Natural killer cell treated with Interleukin-12 subunit alpha and Interleukin-12 subunit beta and Interleukin-15 and Interleukin-18, amount 100 ng/mL, for 72 hours (primary cell): ENCODE measurements at places on chromosomes 6 and 20. TPM values are rescaled to one million over a fixed set of nuclear protein-coding genes. Genes with fewer than 3 reads are reported as not detected.

COX4I2 gene
- not detected for total RNA-seq

RIPOR2 gene
- total RNA-seq = 58.7 TPM

PBOV1 gene
- total RNA-seq = not detected

HDGFL1 gene
- not detected for total RNA-seq
